Heart right ventricle (tissue), 16 donors: ENCODE measurements at places on chromosomes 6 and 20. TPM values are rescaled to one million over a fixed set of nuclear protein-coding genes. Genes with fewer than 3 reads are reported as not detected.

MOCS1 gene
- total RNA-seq: 24.5 TPM

TCF15 gene
- 7.5 TPM for total RNA-seq

GRCh38 chr6:447381-448165 is 56.0 kb downstream of the IRF4 start:
- no peak for DNase-seq

GRCh38 chr20:25327521-25328235 is 63.0 kb downstream of the ABHD12 start:
- no peak for DNase-seq

DNA sequence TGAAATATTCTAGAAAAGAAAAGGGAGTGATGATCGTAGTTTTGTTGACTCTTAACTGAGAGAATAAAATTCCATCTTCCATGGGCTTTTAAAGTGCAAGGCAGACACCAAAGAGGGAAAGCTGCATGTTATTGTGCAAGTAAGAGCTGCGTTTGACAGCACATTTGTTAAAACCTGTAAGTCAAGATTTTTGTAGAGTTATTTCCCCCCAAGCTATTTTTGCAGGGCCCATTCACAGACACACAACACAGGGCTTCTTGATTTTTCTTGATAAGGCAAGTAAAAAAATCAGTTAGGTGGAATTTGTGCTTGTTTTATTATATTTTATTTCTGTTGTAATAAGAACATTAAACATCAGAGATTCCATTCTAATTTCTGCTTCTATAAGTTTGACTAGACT is 13.8 kb downstream of the CFAP206 start:
- DNase-seq: no peak
